H9 (cell line): ENCODE measurements at places on chromosomes 4 and X.

GRCh38 chr4:186752325-186752724 is 28.7 kb upstream of the FAT1 start:
- no peak for DNase-seq

DNA sequence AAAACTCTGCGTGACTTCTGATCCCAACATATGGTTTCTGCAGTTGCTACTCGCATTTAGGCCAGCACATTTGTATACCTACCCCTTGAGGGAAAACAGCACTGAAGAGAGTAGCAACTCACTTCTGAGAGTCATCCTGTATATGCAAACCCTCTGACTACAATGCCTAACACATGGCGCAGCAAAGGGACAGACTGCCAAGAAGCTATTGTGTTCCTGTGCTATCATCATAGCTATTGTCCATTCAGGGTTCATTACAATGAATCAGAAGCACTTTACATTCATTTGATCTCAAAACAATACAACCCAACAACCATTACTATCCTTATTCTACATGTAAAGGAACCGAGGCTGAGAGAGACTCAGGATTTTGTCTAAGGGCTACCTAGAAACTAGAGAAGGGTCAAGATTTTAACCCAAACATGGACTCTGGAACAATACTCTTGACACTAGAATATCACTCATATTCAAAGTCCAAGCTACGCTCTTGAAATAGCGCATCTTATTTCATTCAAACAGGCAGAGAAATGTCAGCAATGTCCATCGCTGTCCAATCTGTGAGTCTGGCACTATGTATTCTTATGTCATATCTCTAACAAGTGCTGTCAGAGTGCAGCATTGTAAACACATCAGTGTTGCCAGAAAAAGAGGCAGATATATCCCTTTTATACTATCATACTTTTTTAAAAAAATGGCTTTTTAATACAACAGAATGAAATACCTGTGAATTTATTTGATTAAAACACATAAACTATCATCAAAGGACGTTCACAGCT is 173.6 kb downstream of the CORIN start:
- DNase-seq: no peak

GRCh38 chr4:6345096-6345830 is 75.6 kb downstream of the WFS1 start:
- DNase-seq: no peak

DNA sequence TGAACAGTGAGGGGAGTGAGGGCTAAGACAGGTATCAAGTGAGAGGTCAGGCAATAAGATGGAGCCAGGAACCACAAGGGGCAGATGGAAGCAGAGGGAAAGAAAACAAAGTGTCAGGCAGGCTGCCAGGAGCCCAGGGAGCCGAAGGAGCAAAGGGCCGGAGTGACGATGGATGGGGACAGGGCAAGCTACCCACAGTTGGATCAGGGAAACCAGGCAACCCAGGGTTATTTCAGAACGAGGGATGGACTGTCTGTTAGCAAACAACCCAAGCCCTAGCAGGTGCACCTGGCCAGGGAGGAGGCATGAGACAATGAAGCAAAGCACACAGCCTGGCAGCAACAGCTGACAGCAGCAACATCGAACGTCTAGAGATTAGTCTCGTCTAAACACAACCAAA is 39.2 kb downstream of the SEL1L3 start:
- no peak for DNase-seq

DNA sequence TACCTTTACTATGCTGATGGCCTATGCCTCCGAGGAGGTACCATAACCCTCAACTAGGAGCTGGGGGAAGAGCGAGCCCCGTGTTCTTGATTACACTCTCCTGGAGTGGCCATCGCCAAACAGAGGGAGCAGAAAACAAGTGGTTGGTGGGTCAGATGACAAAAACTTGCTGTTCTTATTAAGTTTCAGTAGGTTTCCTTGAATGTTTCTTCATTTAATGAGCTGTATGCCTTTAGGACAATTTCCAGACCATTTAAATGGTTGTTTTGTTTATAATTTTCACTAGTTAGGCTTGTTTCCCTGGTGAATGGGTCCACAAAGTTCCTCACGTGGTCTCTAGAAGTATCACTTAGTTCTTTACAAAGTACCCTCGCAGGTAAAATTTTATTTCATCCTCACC is 4.7 kb downstream of the PYURF start:
- no peak for DNase-seq

DNA sequence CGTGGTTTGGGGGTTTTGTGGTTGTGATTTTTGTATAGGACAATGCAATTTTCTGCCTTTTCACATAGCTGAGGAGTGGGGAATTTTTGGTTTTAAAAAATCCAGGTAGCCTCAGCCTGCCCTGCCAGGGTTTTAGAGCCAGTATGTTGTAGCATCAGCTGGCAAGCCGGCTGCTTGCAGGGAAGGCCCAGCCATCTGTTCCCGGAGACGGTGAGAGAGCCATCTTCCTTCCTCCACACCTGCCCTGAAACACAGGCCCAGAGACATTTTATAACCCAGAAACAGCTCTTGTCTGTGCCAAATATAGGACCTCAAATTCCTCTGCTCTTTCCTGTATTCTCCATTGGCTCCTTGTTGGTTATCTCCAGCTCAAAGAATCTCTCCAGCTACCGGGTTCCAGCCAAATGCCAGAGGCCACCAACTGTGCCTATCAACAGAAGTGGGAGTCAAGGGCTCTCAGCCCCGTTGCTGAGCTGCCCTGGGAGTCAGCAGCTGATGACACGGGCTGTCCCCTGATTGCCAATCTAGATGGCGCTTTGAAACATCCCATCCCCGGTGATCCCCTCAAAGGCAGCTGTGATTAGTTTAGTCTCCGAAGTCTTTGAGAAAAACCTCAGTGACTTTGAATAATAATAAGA is 595.2 kb downstream of the MID1IP1 start:
- DNase-seq: no peak

GRCh38 chrX:130162094-130162735 is 3.4 kb downstream of the AIFM1 start:
- no peak for DNase-seq

DNA sequence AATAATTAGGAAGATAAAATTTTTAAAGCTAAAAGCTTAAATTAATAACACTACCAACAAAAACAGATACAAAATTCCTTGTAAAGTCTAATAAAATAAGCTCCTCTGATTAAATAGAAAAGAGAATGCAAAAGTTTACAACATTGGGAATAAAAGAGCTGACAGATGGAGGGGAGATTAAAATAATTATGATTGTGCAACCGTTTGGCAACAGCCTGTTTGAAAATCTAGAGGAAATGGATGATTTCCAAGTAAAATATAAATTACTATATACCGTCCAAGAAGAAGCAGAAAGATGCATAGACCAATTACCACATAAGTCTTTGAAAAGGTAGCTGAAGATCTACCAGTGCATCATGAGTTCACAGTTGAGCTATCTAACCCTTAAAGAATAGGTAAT is 46.4 kb upstream of the VBP1 start:
- no peak for DNase-seq

DNA sequence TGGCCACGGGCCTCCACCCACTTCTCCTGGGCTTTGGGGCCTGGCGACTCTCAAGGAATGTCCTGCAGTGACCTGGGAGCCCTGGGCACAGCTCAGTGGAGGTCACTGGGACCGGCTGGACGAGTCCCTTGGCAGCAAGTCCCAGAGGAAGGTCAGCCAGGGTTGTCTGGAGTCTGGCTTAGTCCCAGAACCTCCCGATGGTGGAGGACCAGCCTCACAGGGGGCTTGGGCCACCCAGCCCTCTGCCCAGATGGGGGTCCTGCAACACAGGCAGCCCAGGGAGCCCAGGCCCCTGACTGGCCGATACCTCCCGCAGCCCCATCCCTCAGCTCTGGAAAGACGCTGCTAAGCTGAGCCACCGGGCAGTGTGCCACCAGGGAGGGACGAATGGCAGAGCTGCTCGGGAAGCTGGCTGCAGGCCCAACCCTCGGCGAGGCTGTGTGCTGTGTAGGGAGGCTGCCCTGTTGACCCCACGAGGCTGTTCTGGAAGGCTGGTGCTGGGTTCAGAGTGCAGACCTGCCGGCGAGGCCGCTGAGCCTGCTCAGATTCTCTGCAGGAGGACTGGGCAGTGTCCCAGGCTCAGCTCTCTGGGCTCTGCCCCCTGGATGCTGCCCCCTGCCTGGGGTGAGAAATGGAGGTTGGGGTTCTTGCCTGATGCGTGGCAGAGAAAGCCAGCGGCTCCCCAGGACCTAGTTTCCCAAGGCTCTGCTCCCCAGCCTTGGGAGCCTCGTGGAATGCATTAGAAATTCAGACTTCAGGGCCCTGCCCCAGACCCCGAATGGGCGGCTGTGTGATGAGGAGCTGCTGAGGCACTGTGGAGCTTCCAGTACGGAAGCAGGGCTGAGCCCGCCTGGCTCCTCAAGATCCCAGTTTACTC is 61.7 kb downstream of the ADRA2C start:
- DNase-seq: no peak
